Spleen (tissue), 13 donors: ENCODE measurements at places on chromosomes 4 and X.

DNA sequence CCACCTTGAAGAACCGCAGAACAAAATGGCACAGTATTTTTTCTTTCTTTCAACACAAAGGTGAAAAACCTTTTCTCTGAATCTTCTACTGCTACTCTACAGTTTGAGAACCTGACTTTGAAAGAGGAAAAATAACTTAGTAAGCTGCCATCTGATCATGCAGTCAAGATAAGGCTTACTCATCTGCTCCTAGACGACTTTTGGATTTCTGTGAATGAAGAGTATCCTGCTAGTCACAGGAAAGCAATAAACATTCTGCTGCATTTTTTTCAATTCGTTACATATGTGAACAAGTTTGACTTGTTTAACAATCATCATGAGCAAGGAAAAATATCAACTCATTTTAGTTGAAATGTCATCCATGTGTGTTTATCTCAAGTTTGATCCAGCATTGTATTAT is 25.2 kb downstream of the TIGD2 start:
- DNase-seq: no peak

- DNase-seq: no peak
These were observed 104.1 kb downstream of the C4orf51 start for GRCh38 chr4:145784036-145784435.

- no peak for DNase-seq
These were observed 12.6 kb downstream of the PPA2 start for GRCh38 chr4:105461221-105461620.

DNA sequence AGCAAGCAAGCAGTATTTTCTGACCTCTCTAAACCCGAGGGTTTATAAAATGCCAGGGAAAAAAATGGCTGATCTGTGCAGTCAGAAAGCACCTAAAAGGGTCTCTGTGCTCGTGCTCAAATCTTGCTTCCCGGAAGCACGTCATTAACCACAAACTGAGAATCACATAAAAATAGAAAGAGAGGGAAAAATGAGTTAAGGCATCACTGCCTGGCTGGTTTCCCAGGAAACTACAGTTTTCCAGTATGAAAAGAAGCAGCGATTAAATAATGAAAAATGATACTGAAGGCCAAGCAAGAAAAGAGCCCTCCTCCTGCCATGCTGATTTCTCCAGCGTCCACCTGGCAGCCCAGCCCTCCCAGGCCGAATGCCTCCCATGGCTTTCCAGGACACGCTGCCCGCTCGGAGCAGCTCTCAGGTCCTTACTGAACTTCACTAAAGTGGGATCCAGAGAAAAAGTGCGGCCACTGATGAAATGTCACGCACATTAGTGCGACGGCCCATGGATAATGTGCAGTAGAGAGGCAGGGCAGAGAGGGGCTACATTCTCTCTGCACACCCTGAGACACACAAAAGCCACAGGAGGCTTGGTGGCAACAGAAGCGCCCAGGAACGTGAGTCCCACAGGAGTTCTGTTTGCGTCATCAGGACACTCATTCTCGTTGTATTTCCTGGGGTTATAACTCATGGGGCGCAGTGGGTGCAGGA is 80.4 kb downstream of the WFS1 start:
- no peak for DNase-seq

DNA sequence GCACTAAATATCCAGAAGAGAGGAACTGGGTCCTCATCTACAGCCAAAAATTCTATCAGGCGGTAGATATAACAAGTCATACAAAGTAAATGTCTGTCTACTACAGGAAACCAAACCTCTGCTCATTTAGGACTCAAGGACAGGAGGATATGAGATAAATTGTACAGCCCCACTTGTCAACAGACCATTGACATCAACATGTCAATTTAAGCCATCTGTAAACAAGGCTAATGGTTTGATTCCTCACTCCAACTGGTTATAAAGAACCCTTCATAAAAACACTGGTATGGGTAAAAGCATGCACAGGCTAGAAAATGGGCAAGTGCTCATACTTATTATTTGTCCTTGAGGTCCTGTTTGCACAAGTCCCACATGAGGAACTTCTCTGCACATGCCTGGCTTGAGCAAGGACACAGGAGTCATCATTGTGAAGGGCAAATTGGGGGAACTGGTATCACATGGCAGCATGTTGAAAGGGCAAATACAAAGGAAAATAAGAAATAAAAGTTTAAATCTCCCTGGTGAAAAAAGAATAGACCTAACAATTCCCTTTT is 13.2 kb downstream of the RTL8B start:
- no peak for DNase-seq

DNA sequence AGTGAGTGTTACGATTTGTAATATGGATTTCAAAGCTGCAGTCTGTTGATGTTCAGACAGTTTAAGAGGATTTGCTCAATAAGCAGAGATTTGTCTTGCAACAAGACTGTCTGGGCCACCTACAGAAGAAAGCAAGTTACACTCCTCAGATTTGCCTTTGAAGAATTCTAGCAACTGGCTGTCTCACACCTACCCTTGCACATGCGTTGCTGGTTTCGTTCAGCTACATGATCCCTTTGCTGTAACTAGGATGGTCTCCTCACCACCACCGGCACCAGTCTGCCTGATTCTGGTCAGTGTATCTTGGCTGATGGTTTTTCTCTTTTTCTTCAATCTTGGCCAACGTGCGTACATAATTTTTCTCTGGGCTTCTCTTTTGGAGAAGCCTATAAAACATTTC is 172.7 kb upstream of the LCORL start:
- DNase-seq: no peak
